ENCODE measurements at places on chromosomes 2 and 18. TPM values are rescaled to one million over a fixed set of nuclear protein-coding genes. Genes with fewer than 3 reads are reported as not detected.

Gene TMEM247
- total RNA-seq, result not detected

DNA sequence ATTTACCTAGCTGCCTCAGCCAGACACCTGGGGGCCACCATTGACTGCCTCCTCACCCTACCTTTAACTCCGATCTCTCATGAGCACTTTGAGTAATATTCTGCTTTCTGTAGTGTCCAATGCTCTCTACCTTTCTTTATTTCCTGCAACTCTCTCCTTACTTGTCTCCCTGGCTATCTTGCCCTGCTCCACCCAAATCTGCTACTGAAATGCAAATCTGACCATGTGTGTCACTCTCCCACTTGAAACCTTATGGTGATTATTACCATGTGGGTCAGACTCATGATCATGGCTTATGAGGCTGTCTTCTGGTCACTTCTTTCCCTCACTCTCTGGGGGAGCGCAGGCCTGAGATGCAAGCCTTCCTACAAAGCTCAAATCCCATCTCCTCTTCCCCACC is 83.3 kb downstream of the INSIG2 start:
- DNase-seq, result no peak

- no peak for DNase-seq
These were observed 22.7 kb downstream of the TRAPPC8 start for GRCh38 chr18:31920277-31920676.

DNA sequence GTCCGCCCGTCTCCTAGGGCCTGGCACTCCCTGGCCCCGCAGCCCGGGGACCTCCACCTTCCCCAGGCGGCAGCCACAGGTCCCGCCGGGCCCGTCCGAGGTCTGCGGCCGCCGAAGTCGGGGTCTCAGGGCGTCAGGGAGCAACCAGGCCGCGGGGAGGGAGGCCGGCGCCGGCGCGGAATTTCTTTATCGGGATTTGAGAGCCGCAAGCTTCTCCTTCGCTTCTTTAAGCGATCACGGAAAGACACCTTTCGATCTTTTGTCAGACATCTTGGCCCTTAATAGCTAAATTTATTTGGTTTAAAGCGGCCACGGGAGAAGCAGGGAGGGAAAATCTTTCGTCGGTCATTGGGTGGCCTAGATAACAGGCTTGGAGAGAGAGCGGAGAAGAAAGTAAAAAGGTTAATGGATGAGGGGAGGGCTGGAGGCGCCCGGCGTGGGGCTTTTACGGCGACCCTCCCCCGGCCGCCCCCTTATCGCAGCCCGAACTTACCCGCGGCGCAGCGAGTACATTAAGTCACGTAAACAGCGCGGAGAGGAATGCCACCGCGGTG is 4.3 kb upstream of the GATA6 start:
- no peak for DNase-seq

All from OCI-LY7 (cell line).